ENCODE measurements at places on chromosomes 11 and 22.

DNA sequence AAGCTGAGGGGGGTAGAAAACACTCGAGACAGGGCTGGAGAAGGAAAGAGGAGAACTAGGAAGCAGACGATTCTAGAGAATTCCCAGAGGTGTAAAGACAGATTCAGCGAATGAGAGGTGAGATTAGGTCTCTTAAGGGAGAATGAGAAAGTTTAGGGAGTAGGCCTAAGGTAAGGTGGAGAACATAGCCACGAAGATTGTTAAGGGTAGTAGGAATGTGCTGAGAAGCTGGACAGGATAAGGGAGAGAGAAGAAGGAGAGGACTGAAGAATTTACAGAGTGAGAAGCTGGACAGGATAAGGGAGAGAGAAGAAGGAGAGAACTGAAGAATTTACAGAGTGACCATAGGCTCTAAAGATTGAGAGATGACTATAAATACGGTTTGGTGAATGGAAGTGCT, 908 bp downstream of the PPME1 start:
- no peak for DNase-seq

GRCh38 chr11:43835104-43835503, 45.5 kb upstream of the ALKBH3 start:
- DNase-seq, result no peak

GRCh38 chr11:6417907-6418556, 862 bp downstream of the APBB1 start:
- DNase-seq, result no peak

DNA sequence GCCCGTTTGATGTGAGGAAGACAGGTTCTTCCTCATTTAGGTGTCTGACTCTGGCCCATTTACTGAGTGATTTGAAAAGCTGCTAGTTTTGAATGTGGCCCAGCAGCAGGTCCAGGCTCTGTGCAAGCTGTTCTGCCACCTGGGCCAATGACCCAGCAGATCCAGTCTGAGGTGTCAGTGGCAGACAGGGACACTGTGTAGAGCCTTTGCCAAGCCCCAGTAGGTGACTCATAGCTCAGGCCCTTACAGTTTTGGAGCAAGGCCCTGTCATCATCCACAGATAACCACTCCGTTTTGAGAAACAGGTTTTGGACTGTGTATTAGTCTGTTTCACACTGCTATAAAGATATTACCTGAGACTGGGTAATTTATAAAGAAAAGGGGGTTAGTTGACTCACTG, 23.9 kb downstream of the TSPAN32 start:
- DNase-seq, result peak; percentile 57

Measured in mucosa of gallbladder (tissue), 1 donor.